ENCODE measurements at places on chromosomes 13 and 19. TPM values are rescaled to one million over a fixed set of nuclear protein-coding genes. Genes with fewer than 3 reads are reported as not detected.

The POLR1G gene
- polyA plus RNA-seq: 11.0 TPM

The PTGER1 gene
- polyA plus RNA-seq: 6.0 TPM

The TMPRSS9 gene
- not detected for polyA plus RNA-seq

The ZNF208 gene
- not detected for polyA plus RNA-seq

The ZNF792 gene
- 2.1 TPM for polyA plus RNA-seq

The DCLK1 gene
- polyA plus RNA-seq: 1.1 TPM

The INSL3 gene
- 0.65 TPM for polyA plus RNA-seq

The ACER1 gene
- not detected for polyA plus RNA-seq

The HNRNPL gene
- 249 TPM for polyA plus RNA-seq

The CERS1 gene
- polyA plus RNA-seq: 7.3 TPM

The LHFPL6 gene
- 25.7 TPM for polyA plus RNA-seq

The TMEM221 gene
- polyA plus RNA-seq: 0.41 TPM

The ZNF844 gene
- 0.31 TPM for polyA plus RNA-seq

The SIGLEC12 gene
- polyA plus RNA-seq: not detected

The TSSK6 gene
- polyA plus RNA-seq: 2.3 TPM

The MAG gene
- not detected for polyA plus RNA-seq

The SYNE4 gene
- polyA plus RNA-seq: 0.58 TPM

The ZNF546 gene
- polyA plus RNA-seq: 1.2 TPM
